ENCODE measurements at places on chromosomes 6 and 20.

- DNase-seq: no peak
- H3K36me3 ChIP-seq: no peaks in the 10 kb centered on the region
- H3K27me3 ChIP-seq: no peaks in the 10 kb centered on the region
Observed at GRCh38 chr6:50608421-50608820, 104.9 kb upstream of the TFAP2D start.

GRCh38 chr6:3380344-3381232, 76.3 kb downstream of the SLC22A23 start:
- H3K4me3 ChIP-seq: no peak overlapping the region
- peak; percentile 67 for DNase-seq
- peak overlapping the region; percentile 14 for H3K27ac ChIP-seq
- peaks cover 39% of the 10 kb centered on the region for H3K4me1 ChIP-seq
- no peaks in the 10 kb centered on the region for H3K36me3 ChIP-seq

GRCh38 chr20:7696311-7696710, 243.9 kb downstream of the HAO1 start:
- H3K27ac ChIP-seq: no peak overlapping the region
- no peaks in the 10 kb centered on the region for H3K4me1 ChIP-seq
- H3K27me3 ChIP-seq: no peaks in the 10 kb centered on the region
- no peak for DNase-seq

- no peak overlapping the region for H3K27ac ChIP-seq
- no peaks in the 10 kb centered on the region for H3K27me3 ChIP-seq
- H3K4me3 ChIP-seq: no peak overlapping the region
Observed at GRCh38 chr6:130537447-130537846, 171.6 kb downstream of the TMEM200A start.

DNA sequence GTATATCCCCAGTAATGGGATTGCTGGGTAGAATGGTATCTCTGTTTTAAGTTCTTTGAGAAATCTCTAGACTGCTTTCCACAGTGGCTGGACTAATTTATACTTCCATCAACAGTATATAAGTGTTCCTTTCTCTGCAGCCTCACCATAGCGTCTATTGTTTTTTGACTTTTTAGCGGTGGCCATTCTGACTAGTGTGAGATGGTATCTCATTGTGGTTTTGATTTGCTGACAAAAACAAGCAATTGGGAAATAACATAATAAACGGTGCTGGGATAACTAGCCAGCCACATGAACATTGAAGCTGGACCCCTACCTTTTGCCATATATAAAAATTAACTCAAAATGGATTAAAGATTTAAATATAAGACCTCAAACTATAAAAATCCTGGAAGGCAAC, 14.2 kb downstream of the OR2A4 start:
- no peaks in the 10 kb centered on the region for H3K27me3 ChIP-seq
- H3K4me3 ChIP-seq: no peak overlapping the region
- H3K27ac ChIP-seq: no peak overlapping the region
- no peaks in the 10 kb centered on the region for H3K36me3 ChIP-seq

- H3K4me3 ChIP-seq: no peak overlapping the region
- peak overlapping the region; percentile 2 for H3K27ac ChIP-seq
- peaks cover 7% of the 10 kb centered on the region for H3K4me1 ChIP-seq
- H3K27me3 ChIP-seq: no peaks in the 10 kb centered on the region
- DNase-seq: peak; percentile 49
Observed at GRCh38 chr20:37007898-37008649, 56.6 kb upstream of the SAMHD1 start.

- H3K4me1 ChIP-seq: no peaks in the 10 kb centered on the region
- DNase-seq: no peak
- H3K4me3 ChIP-seq: no peak overlapping the region
- H3K36me3 ChIP-seq: no peaks in the 10 kb centered on the region
- H3K27me3 ChIP-seq: no peaks in the 10 kb centered on the region
Observed at GRCh38 chr20:17909869-17910321, 58.7 kb downstream of the SNX5 start.

- no peaks in the 10 kb centered on the region for H3K36me3 ChIP-seq
- no peak overlapping the region for H3K4me3 ChIP-seq
- peaks cover 4% of the 10 kb centered on the region for H3K4me1 ChIP-seq
Observed at GRCh38 chr6:39850736-39851297, 58.6 kb downstream of the DAAM2 start.

DNA sequence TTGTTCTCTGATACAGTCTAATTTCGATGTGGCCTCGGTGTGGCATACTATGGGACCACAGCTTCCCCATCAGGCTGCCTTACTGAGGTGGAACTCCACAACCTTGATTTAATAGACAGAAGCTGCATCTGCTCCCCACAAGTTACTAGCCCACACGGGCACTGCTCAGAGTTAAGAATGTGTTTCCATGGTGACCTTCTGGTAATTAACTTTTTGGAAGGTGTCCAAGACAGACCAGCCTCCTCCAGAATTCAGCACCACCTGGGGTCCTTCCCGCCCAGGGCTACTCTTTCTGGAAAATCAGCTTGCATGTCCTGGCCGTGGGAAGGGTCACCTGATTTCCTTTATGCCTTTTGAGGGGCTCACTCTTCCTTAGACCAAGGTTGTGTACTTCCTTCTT, 48.7 kb upstream of the CDH4 start:
- no peak overlapping the region for H3K27ac ChIP-seq
- H3K36me3 ChIP-seq: no peaks in the 10 kb centered on the region
- no peak for DNase-seq

DNA sequence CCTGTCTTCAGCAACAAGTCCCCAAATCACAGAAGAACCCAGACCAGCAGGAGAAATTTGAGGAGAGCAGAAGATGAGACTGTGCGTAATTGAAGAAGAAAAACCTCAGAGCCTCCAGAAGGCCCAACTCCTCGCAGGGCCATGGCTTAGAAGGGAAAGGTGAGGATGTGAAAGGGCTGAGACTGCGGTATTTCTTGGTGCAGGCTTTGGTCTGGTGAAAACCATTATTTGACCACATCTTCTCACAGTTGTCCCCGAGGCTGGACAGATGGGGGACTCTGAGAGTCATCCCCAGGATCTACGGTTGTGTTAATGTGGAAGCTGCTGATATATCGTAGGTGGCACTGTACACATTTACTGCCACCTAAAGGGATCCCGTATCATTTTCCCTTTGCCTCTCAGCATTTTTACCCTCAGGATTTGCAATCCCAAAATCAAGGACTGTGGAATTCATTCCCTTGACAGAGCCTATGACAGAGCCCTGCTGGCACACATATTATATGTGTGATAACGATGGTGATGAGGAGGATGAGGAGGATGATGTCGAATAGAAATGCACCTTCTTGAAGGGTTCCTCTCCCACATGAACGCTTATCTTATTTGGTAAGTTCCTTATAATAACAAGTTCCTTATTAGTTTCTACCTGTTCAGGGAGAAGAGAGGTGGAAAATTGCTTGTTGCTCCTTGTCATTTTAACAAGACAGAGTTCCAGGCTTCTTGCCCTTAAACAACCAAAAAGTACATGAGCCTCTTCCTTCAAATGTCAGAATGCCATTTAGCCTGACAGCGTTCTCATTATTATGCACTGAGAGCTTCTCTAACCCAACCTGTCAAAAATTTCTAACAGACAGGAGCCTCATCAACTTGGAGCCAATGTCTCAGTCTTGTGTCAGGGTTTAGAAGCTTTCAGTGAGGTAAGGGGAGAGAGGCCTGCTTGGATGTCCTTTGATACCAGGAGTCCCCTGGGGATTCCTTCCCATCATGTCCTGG, 135.8 kb downstream of the PXDC1 start:
- no peaks in the 10 kb centered on the region for H3K27me3 ChIP-seq
- no peak overlapping the region for H3K4me3 ChIP-seq
- H3K36me3 ChIP-seq: no peaks in the 10 kb centered on the region
- no peaks in the 10 kb centered on the region for H3K4me1 ChIP-seq
- no peak overlapping the region for H3K27ac ChIP-seq

- H3K27me3 ChIP-seq: no peaks in the 10 kb centered on the region
- no peak for DNase-seq
- no peak overlapping the region for H3K27ac ChIP-seq
- H3K36me3 ChIP-seq: no peaks in the 10 kb centered on the region
- H3K4me1 ChIP-seq: peaks cover 20% of the 10 kb centered on the region
- H3K4me3 ChIP-seq: no peak overlapping the region
Observed at GRCh38 chr20:18412221-18412901, 54.5 kb downstream of the DZANK1 start.

DNA sequence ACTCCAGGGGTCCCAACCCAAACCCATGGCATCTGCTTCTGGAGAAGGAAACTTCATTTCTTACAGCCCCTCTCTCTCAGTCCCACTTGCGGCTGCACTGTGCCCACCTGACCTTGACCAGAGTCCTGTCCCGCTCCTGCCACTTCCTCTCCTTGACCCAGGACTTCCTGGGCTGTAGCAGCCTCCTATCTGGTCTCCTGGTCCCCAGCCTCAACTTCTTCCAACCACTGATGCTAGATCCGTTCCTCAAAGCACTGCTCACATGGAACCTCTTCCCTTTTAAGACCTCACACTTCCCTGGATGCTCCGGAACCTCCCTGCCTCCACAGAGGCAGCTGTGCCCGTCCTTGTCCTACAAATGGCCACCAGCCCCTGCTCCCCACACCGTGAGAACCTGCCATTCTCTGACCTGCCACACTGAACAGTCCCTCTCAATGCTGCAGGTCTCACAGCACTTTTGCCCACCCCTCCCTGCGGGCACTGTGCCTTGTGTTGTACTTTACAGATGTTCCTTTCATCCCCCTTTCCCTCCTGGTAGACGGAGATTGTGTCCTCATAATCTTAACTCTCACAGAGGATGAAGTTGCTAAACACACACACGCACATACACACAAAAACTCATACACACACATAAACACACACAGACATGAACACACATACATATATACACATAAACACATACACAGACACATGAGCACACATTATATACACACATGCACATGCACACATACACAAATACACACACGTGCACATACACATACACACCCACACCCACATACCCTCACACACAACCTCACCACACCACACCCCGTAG, 59.6 kb upstream of the NXT1 start:
- H3K27me3 ChIP-seq: no peaks in the 10 kb centered on the region
- no peak overlapping the region for H3K27ac ChIP-seq
- peaks cover 16% of the 10 kb centered on the region for H3K4me1 ChIP-seq
- DNase-seq: no peak
- H3K4me3 ChIP-seq: no peak overlapping the region

GRCh38 chr20:46174469-46175126, 56.5 kb downstream of the CD40 start:
- DNase-seq: peak; percentile 80
- peaks cover 3% of the 10 kb centered on the region for H3K4me1 ChIP-seq
- H3K27me3 ChIP-seq: peaks cover 9% of the 10 kb centered on the region
- no peaks in the 10 kb centered on the region for H3K36me3 ChIP-seq
- H3K4me3 ChIP-seq: no peak overlapping the region
- no peak overlapping the region for H3K27ac ChIP-seq

DNA sequence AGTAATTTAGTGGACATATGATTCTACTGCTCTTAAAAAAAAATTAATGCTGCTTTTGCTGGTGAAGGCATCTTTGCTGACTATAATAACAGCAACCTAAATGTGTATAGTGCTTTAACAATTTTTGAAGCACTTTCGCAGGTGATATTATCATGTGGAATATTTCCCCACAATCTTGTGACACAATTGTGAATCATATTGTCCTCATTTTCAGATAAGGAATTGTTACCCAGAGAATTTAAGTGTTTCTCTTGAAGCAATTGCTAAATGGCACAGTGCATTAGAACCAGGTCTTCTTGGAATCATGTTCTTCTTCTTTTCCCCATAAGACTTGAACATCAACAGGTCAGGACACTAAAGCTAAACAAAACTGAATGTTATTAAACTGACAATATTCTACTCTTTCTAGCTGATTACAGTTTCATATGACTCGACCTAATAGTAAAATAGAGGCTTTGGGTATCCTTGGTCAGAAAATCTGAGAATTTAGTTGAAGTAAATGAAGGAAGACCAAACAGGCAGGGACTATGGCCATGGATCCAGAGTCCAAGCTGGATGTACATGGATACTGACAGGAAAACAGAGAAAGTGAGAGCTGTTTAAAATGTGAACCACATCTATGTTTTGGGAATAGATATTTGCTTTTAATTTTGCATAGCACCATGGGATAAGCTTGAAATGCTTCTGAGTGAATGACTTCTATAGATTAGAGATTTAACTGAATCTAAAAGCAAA, 121.8 kb upstream of the SLC35B3 start:
- H3K4me1 ChIP-seq: no peaks in the 10 kb centered on the region
- no peaks in the 10 kb centered on the region for H3K27me3 ChIP-seq
- H3K4me3 ChIP-seq: no peak overlapping the region

DNA sequence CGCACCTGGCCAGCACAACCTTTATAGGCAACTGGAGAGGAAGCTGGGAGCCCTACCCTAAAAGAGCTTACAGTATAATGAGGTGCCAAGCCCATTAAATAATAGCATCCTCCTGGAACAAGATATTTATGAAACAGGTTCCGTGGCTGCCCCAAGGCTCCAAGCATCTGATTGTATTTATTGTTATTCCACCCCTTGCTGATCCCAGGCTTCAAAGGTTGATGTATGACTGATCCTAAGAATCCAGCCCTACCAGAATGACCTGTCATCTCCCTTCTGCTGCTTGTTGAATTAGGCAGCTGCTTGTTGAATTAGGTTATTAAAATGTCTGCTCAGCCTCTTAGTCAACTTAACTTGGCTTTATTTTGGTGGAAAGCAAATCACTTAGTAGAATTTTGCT, 35.2 kb upstream of the SASH1 start:
- no peaks in the 10 kb centered on the region for H3K36me3 ChIP-seq
- H3K27ac ChIP-seq: peak overlapping the region; percentile 5
- no peak overlapping the region for H3K4me3 ChIP-seq

GRCh38 chr6:126526996-126527606, 187.2 kb downstream of the CENPW start:
- H3K27ac ChIP-seq: no peak overlapping the region
- no peaks in the 10 kb centered on the region for H3K4me1 ChIP-seq
- DNase-seq: no peak
- no peaks in the 10 kb centered on the region for H3K27me3 ChIP-seq

DNA sequence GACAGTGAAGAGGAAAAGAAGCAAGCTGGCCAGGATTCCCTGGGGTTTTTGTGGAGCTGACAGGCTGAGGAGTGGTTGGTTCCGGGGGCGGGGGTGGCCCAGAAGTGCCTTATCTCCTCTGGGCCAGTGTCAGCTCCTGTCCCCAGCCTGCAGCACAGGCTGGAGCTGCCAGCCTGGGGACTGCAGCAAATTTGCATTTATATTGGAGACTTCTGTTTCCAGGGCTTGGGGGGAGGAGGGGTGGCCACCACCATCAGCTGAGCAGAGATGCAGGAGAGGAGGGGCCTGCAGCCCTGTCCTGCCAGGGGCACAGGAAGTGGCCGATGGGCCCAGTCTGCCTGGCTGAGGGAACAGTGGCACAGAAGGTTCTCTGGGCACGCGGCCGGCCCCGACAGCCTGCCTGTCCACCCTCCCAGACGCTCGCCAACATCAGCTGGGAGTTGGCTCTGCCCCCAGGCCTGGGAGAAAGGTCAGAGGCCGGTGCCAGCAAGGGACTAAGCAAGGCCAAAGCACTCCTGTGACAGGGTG, 24.3 kb upstream of the SCRT2 start:
- H3K4me3 ChIP-seq: no peak overlapping the region
- H3K36me3 ChIP-seq: no peaks in the 10 kb centered on the region
- no peaks in the 10 kb centered on the region for H3K4me1 ChIP-seq
- no peak overlapping the region for H3K27ac ChIP-seq

GRCh38 chr6:68059899-68060298, 575.2 kb upstream of the ADGRB3 start:
- H3K27ac ChIP-seq: no peak overlapping the region
- H3K4me1 ChIP-seq: no peaks in the 10 kb centered on the region
- no peak overlapping the region for H3K4me3 ChIP-seq

All from thyroid gland (tissue), 4 donors.